ENCODE measurements at places on chromosomes 11 and 22.

GRCh38 chr11:104892723-104893511 is 5.3 kb downstream of the CASP12 start:
- DNase-seq: no peak

DNA sequence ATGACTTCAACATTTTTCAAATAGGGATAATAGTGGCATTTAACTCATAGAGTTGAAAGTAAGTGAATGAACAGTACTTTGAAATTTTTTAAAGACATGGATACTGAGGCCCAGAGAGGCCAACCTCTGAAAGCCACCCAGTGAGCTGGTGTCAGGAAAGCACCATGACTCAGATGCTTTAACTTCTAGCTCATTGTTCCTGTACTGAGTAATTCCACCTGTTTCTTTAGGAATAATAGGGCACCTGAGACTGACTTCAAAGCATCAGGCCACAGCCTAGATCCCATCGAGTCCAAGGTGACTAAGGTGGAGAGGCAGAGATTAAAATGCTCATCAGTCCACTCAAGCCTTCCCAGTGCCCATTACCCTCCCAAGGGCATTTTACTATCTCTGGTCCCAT is 491.8 kb upstream of the TENM4 start:
- DNase-seq: no peak

GRCh38 chr11:119550053-119550752 is 127.2 kb upstream of the THY1 start:
- DNase-seq: no peak

- no peak for DNase-seq
These were observed 8.9 kb downstream of the ZNRF3 start for GRCh38 chr22:28892175-28892731.

GRCh38 chr11:34793666-34794065 is 122.5 kb downstream of the APIP start:
- DNase-seq: no peak

DNA sequence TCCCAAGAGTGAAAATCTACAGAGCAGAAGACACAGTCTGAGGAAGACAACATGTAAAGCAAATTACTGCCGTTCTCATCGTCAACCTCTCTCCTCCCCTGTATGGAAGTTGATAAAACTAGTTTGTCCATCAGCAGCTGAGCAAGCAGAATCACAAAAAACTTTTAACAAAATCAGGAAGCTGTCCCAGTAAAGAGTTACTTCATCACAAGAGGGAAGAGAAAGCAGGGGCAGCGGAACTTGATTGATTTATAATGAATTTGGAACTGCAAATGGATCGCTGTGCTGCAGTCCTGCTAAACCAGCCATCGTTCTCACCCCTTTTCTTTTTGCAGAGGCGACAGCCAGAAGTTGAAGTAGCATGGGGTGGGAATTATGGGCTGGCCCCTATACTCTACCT is 13.7 kb upstream of the UCP3 start:
- DNase-seq: no peak

- no peak for DNase-seq
These were observed 56.9 kb upstream of the CADM1 start for GRCh38 chr11:115561116-115561515.

DNA sequence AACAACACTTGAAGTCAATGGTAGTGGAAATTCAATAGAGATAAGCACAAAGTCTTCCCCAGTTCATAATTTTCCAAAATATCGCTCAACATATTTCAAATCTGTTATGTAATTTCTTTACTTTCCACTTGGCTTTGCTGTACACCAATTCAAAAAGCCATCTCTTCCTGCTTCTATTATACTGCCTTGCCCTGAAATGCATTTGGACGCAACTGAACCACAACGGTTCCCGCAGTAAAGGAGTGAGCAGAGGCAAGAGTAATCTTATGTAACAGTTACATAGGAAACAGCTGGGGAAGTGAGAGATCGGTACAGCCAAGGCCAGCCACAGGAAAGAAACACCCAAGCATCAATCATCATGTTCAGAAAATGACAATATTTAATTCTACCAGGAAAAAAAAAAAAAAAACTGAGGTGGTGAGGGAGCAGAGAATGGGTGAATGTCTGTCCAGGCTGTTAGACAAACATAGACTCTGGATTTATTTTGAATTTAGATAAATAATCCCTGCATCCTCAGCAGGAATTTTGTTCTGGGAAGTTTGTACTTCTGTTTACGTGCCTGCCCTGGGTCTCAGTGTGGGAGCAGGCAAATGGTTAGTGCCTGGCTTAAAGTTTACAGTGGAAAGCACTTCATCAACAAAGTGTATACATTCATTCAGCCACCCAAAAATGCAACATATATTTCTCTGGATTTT is 392.2 kb downstream of the ETS1 start:
- DNase-seq: no peak

DNA sequence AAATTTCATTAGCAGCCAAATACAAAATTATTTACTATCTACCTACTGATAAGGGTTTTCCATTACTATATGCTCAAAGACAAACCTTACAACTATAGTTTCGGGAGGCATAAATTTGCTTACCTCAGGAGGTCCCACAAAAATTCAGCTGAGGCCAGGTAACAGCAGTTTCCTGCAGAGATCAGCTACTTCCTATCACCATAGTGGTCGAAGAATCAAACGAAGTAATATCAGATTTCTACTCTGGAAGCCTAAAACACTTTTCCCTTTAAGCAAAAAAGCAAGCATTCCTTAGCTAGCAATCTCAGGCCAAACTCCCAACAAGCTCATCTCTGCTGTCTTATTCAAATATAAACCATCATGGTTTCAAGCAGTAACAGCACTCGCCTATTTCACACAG is 3.1 kb downstream of the NAP1L4 start:
- DNase-seq: no peak

GRCh38 chr11:126310992-126311310 is 7.1 kb downstream of the DCPS start:
- no peak for DNase-seq

DNA sequence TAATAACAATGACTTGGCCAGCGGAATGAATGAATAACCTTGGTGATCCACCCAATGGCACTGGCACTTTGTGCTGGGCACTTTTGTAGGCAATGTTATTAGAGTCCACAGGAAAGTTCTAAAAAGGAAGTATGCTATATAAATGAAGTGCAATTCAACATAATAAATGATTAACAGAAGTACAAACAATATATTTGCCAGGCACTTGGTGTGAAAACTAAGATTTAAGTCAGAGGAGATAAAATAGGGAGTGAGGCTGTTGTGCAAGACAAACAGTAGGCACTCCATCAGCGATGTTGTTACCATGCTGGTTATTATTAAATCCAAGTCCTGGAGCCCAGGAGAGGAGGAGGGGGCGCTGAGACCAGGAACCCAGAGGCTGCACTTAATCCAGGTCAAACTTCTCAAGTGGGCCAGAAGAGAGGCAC is 173.8 kb downstream of the LARGE1 start:
- no peak for DNase-seq

- no peak for DNase-seq
These were observed 53.9 kb downstream of the NCAM1 start for GRCh38 chr11:113015098-113015455.

GRCh38 chr11:76765863-76766350 is 17.2 kb upstream of the TSKU start:
- DNase-seq: no peak
